CD4-positive, alpha-beta T cell (primary cell): ENCODE measurements at places on chromosomes 2 and 18. TPM values are rescaled to one million over a fixed set of nuclear protein-coding genes. Genes with fewer than 3 reads are reported as not detected.

DNA sequence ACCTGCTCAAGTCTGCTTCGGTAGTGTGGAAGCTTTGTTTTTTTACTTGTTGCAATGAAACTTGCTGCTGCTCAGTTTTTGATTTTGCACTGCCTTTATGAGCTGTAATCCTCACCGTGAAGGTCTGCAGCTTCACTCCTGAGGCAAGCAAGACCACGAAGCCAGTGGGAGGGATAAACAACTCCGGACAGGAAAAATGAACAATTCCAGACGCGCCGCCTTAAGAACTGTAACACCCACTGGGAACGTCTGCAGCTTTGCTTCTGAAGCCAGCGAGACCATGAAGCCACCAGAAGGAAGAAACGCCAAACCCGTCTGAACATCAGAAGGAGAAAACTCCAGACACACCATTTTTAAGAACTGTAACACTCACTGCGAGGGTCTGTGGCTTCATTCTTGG lies 245.7 kb upstream of the REG3G start:
- no peak overlapping the region for H3K27ac ChIP-seq
- no peak overlapping the region for H3K4me3 ChIP-seq
- H3K36me3 ChIP-seq, result no peaks in the 10 kb centered on the region
- no peaks in the 10 kb centered on the region for H3K4me1 ChIP-seq

The ARHGAP15 gene
- total RNA-seq, result 158 TPM

The TFCP2L1 gene
- total RNA-seq, result 0.30 TPM

GRCh38 chr2:119671752-119672151 lies 7.2 kb upstream of the TMEM177 start:
- no peak overlapping the region for H3K4me3 ChIP-seq
- no peaks in the 10 kb centered on the region for H3K36me3 ChIP-seq
- no peaks in the 10 kb centered on the region for H3K27me3 ChIP-seq
- no peaks in the 10 kb centered on the region for H3K4me1 ChIP-seq

- no peak for DNase-seq
- H3K27me3 ChIP-seq, result peaks cover 14% of the 10 kb centered on the region
- no peak overlapping the region for H3K27ac ChIP-seq
- H3K4me3 ChIP-seq, result no peak overlapping the region
- no peaks in the 10 kb centered on the region for H3K4me1 ChIP-seq
- no peaks in the 10 kb centered on the region for H3K36me3 ChIP-seq
Measured at GRCh38 chr18:48050176-48050575, 119.7 kb upstream of the SMAD2 start.

DNA sequence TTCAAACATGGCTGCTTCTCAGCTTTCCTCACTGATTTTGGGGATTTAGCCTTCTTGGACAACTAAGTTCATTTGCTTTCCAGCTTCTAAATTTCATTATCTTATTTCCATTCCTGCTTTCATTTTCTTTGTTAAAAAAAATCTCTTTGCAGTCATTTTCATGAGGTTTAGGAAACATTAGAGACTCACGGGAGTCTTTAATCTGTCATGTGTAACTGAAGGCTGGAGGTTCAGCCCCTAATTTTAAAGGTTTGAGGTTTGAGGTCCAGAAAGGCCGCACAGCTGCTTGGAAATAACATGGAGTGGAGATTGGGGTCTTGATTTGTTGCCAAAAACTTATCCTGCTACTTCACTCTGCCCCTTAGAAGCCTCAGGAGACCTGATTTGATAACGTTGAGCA lies 30.3 kb downstream of the PROKR1 start:
- H3K27me3 ChIP-seq, result no peaks in the 10 kb centered on the region
- H3K36me3 ChIP-seq, result no peaks in the 10 kb centered on the region
- H3K4me1 ChIP-seq, result no peaks in the 10 kb centered on the region
- H3K27ac ChIP-seq, result no peak overlapping the region
- H3K4me3 ChIP-seq, result no peak overlapping the region

The CYRIA gene
- total RNA-seq, result 1.3 TPM

GRCh38 chr2:6671913-6672312 lies 193.8 kb downstream of the CMPK2 start:
- no peaks in the 10 kb centered on the region for H3K27me3 ChIP-seq
- H3K4me1 ChIP-seq, result no peaks in the 10 kb centered on the region
- no peak overlapping the region for H3K4me3 ChIP-seq
- H3K27ac ChIP-seq, result no peak overlapping the region

The HOXD10 gene
- total RNA-seq, result not detected

GRCh38 chr18:34595690-34596089 lies 114.4 kb upstream of the DTNA start:
- H3K4me3 ChIP-seq, result no peak overlapping the region
- H3K36me3 ChIP-seq, result no peaks in the 10 kb centered on the region
- no peaks in the 10 kb centered on the region for H3K27me3 ChIP-seq

The SLC4A3 gene
- total RNA-seq, result 0.16 TPM

DNA sequence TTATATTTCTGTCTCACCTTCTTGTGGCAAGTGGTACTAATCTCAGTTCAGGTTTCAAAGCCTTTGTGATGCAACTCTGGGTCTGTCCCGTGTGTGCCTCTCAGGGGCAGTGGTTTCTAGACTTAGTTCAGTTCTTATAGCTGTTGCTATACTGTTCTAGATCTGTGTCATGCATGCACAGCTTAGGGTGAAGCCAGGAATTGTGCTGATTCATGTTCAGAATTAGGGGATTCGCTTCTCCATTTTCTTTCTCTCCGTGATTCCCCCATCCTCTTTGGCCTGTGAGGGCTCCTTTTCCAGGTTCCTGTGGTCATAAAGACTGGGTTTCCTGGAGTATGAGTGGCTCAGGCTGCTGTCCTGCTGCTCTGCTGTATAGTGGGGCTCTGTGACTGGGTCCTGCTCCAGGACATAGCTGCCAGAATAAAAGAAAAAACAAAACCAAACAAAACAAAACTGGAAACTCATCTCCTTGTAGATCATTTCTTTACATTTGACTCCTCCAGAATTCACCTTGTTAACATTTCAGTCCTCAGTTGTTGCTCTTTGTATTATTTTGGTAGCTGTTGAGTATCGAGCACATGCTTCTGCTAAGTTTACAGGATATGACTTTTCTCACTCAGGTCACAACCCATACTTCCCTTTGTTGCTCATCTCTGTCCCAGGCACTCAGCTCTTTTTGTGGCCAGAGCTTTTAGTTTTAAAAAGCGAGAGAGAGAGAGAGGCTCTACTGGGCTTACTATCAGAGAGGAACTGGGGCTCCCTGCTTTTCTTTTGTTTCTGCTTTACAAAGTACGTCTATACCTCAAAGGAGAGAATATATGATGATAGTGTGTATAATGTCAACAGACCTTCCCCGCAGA lies 34.2 kb downstream of the CERS6 start:
- H3K36me3 ChIP-seq, result no peaks in the 10 kb centered on the region
- H3K4me1 ChIP-seq, result peaks cover 13% of the 10 kb centered on the region
- peak; percentile 54 for DNase-seq
- no peaks in the 10 kb centered on the region for H3K27me3 ChIP-seq

GRCh38 chr2:133362061-133362476 lies 206.2 kb downstream of the NCKAP5 start:
- no peaks in the 10 kb centered on the region for H3K4me1 ChIP-seq
- no peak overlapping the region for H3K4me3 ChIP-seq
- H3K27me3 ChIP-seq, result no peaks in the 10 kb centered on the region
- H3K36me3 ChIP-seq, result no peaks in the 10 kb centered on the region

GRCh38 chr2:37471994-37472393 lies 127.6 kb downstream of the QPCT start:
- no peak overlapping the region for H3K4me3 ChIP-seq
- H3K4me1 ChIP-seq, result no peaks in the 10 kb centered on the region
- H3K27ac ChIP-seq, result no peak overlapping the region
- no peak for DNase-seq
- H3K36me3 ChIP-seq, result no peaks in the 10 kb centered on the region
- H3K27me3 ChIP-seq, result no peaks in the 10 kb centered on the region

GRCh38 chr2:10591207-10591606 lies 98.6 kb downstream of the NOL10 start:
- H3K4me1 ChIP-seq, result no peaks in the 10 kb centered on the region
- H3K4me3 ChIP-seq, result no peak overlapping the region
- peaks cover 66% of the 10 kb centered on the region for H3K36me3 ChIP-seq
- no peak overlapping the region for H3K27ac ChIP-seq
- H3K27me3 ChIP-seq, result no peaks in the 10 kb centered on the region

- H3K27me3 ChIP-seq, result no peaks in the 10 kb centered on the region
- H3K4me1 ChIP-seq, result peaks cover 16% of the 10 kb centered on the region
- no peak overlapping the region for H3K4me3 ChIP-seq
- no peak overlapping the region for H3K27ac ChIP-seq
- DNase-seq, result no peak
- peaks cover 7% of the 10 kb centered on the region for H3K36me3 ChIP-seq
Measured at GRCh38 chr2:85878719-85879370, 9.9 kb downstream of the ST3GAL5 start.

DNA sequence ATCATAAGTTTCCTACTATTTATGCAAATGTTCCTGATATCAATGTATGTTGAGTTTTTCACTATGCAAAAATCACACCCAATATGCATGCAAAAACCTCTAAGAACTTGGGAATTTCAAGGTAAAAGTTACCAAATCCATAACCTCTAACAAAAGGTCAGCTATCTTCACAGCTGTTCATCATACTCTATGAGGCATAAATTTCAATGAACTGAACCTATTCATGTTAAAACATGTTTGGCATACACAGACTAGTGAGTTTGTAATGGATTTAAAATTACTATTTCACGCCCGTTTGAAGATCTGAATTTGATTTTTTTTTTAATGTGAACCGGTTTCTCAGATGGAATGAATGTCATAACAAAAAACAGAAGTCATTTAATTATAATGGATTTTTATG lies 100.2 kb downstream of the ATAD2B start:
- H3K27ac ChIP-seq, result no peak overlapping the region
- H3K27me3 ChIP-seq, result no peaks in the 10 kb centered on the region
- no peak overlapping the region for H3K4me3 ChIP-seq
- H3K36me3 ChIP-seq, result peaks cover 25% of the 10 kb centered on the region
- DNase-seq, result no peak

DNA sequence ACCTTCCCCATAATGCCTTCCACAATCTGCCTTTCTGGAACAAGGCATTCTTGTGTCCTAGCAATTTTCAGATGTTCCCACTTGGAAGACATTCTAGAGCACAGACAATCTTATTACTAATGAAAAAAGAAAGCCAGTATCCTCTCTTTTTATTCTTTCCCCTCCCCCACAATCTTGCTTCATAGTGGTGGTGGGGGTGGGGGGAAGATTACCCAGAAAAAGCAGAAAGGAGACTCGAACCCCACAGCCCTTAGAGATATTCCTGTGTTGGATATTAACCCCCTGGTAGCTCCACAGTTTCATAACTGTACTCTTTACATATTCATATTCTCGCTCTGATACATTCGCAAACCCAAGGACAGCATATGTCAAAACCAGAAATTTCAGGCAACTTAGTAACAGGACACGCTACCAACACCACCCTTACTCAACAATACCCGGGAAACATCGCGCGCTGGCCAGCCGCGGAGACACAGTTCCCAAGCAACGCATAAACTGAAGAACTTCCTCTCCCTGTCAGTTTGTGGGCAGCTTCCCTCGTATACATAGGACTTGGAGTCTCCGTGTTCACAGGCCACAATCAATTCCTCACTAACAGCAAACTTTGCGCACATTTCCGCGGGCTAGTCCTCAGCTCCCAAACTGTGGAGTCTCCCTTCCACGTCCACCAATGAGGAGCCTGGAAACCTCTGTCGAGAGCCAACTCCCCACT lies 793 bp downstream of the NR4A2 start:
- peaks cover 47% of the 10 kb centered on the region for H3K4me1 ChIP-seq
- DNase-seq, result no peak
- peak overlapping the region; percentile 82 for H3K27ac ChIP-seq
- no peaks in the 10 kb centered on the region for H3K36me3 ChIP-seq
- no peaks in the 10 kb centered on the region for H3K27me3 ChIP-seq

DNA sequence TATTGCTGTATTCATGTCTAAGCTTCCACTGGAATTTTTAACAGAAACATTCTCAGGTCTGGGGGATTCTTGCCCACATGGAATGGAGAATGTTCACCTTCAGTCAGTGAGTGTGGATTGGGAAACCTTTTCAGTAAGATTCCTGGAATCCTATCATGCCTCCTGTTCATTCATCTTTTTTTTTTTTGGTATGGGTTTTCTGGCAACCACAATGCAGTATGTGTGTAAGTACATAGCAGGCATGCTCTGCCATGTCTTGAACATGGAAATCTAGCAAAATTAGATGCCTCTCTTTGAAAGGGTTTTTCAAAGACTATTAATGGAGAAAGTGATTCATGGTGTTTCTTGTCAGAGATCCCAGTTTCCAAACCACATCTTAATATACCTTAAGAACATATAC lies 176.5 kb downstream of the LTBP1 start:
- DNase-seq, result no peak
- H3K4me3 ChIP-seq, result no peak overlapping the region
- H3K27ac ChIP-seq, result no peak overlapping the region
- no peaks in the 10 kb centered on the region for H3K36me3 ChIP-seq
- H3K27me3 ChIP-seq, result no peaks in the 10 kb centered on the region

DNA sequence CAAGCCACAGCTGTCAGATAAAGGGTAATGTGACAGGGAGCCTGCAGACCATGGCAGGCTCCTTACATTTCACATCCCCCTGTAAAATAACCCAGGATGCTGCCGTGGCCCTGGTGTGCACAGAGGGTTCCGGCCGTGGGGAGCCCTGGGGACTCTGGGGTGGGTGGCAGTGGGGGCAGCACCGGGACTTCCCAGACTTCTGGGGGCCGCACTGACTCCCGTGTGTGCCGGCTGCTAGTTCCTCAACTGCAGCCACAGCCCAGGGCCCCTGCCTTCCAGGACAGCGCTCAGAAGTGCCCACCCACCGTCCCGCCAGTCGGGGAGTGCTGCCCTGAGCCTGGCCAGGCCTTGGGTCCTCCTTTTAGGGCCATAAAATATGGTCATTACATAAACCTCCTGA lies 56.5 kb downstream of the CIB4 start:
- H3K27me3 ChIP-seq, result peaks cover 7% of the 10 kb centered on the region
- no peaks in the 10 kb centered on the region for H3K4me1 ChIP-seq
- H3K4me3 ChIP-seq, result no peak overlapping the region
- H3K36me3 ChIP-seq, result no peaks in the 10 kb centered on the region

The STPG4 gene
- total RNA-seq, result not detected

DNA sequence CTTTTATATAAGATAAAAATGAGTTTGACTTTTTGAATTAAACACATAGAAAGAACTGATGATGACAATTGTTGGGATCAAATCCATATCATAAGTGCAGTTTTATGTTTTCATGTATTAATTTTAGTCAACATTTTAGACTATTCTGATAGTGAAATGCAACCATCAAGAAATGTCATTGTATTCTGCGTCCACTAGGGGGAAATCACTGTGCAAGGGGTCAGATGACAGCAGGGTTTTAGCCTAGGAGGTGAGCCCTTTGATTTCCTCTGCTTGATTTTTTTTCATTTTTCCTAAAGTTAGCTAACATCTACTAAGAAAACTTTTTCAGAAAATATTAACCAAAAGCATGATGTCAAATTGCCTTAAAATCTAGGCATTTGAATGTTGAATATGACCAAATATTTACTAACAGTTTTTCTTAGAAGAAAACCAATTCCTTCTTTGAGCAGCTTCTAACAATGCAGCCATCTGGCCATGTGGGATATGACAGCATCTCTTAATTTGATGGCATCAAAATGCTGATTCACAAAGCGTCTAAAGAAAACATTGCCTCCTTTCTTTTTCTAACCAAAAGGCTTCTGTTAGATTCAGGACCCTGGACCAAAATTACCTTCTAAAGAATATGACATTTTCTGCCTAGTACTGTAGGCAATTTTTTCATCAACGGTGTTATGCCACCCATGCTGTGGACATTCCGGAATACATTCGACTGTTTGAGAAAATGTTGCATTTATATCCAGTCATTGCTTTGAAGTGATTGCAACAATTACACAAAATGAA lies 141.5 kb downstream of the SPHKAP start:
- no peak for DNase-seq
- H3K4me1 ChIP-seq, result no peaks in the 10 kb centered on the region

The STEAP3 gene
- not detected for total RNA-seq

GRCh38 chr2:26582890-26583289 lies 58.3 kb downstream of the CIB4 start:
- no peak overlapping the region for H3K4me3 ChIP-seq
- no peak overlapping the region for H3K27ac ChIP-seq
- peaks cover 11% of the 10 kb centered on the region for H3K27me3 ChIP-seq
- H3K36me3 ChIP-seq, result no peaks in the 10 kb centered on the region
- no peaks in the 10 kb centered on the region for H3K4me1 ChIP-seq
- DNase-seq, result no peak

The LHCGR gene
- not detected for total RNA-seq
